Stimulated activated naive CD8-positive, alpha-beta T cell treated with anti-CD3 and anti-CD28 coated beads, Interleukin-15, Interleukin-2, amounts not matched to agents 100 U/mL and 50 U/mL, for 24 hours (primary cell): ENCODE measurements at places on chromosomes 12 and 14.
A peak's percentile ranks its signal among the peaks of the same experiment; 100 is the strongest.

GRCh38 chr14:100056964-100057795 is 8.0 kb upstream of the EVL start:
- DNase-seq: no peak

GRCh38 chr12:76041406-76041805 is 9.8 kb upstream of the PHLDA1 start:
- DNase-seq: no peak

- no peak for DNase-seq
Measured at GRCh38 chr12:100959481-100959880, 164.9 kb downstream of the ANO4 start.

DNA sequence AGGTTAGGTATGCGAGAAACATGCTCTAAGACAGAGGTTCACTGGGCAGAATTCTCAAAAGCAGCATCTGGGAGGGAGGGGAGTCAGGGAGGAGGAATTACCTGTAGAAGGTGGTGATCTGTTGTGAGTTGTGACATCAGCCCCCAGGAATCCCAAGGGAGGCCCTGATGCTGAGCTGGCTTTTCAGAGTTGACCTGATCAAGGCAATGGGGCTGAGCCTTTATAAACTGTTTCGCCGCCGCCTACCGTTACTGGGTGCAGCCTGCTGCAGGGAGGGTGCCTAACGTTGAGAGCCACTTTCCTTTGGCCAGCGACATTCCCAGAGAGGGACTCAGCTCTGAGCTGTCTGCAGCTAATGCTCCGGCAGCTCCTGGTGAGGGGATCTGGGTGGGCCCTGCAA is 257.9 kb upstream of the TMEM132C start:
- no peak for DNase-seq

- DNase-seq: no peak
Measured at GRCh38 chr12:116418551-116418950, 140.6 kb upstream of the MAP1LC3B2 start.

GRCh38 chr14:61051051-61051450 is 70.0 kb downstream of the SLC38A6 start:
- DNase-seq: no peak

- DNase-seq: no peak
Measured at GRCh38 chr14:44804391-44804790, 157.4 kb downstream of the KLHL28 start.

DNA sequence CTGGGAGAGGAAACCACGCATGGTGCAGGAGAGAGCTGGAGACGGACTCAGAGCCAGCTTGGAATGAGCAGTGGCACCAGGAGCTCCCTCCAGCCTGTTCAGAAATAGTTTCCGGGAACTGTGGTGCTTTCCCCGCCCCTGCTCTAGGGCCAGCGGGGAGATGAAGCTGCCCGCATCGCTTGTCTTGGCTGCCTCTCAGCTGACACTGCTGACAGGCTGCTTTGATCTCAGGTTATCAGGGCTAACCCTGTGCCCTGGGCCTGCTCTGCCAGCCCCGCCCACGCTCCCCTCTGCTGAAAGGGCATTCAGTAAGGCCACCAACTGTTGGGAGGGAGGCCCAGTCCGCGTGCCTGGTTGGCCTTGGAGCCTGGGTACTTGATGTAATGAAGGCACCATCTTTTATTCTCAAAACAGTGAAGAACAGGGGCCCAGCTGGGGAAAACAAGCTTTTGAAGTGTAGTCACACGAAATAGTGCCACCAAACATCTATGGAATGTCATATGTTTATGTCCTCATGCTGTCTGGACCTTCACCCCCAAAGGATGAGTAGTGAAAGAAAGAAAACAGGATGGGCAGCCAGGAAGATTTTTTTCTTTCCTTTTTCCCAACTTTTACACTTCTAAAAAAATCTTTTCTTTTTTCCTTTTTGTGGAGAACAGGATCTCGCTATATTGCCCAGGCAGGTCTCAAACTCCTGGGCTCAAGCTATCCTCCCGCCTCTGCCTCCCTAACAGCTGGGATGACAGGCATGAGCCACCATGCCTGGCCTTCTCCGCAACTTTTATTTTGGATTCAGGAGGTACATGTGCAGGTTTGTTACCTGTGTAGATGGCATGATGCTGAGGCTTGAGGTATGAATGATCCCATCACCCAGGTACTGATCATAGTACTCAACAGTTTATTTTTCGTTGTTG is 115.9 kb upstream of the TBX3 start:
- DNase-seq: no peak

DNA sequence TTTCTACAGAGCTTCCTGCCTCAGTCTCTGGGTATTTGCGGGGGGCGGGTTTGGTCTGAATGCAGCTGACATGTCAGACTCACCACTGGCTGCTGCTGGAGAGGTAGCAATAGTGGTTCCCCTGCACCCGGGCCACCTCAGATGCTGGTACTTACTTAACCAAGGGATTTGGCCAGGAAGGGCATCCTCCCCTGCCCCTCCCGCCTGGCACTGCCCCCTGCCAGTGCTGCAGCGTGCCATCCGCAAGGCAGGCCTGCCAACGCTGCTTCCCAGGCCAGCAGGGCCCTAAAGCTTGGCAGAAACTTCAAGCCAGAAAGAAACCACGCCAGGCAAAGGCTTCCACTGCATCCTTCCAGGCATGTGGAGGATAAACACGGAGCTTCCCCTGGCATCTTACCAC is 22.1 kb downstream of the RAB35 start:
- no peak for DNase-seq

DNA sequence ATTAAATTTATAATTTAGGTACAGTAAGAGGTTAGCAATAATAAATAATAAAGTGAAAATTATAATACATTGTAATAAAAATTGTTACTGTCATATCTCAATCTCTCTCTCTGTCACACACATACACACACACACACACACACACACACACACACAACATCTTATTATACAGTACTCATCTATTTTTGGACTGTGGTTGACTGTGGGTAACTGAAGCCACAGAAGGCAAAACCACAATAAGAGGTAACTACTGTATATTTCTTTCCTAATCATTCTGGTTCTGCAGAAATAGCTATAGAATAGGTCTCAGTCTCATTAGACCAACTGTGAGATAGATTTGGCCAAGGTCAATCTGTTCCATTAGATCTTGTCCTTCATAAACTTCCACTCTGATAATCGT is 33.1 kb upstream of the PTPRO start:
- DNase-seq: no peak

DNA sequence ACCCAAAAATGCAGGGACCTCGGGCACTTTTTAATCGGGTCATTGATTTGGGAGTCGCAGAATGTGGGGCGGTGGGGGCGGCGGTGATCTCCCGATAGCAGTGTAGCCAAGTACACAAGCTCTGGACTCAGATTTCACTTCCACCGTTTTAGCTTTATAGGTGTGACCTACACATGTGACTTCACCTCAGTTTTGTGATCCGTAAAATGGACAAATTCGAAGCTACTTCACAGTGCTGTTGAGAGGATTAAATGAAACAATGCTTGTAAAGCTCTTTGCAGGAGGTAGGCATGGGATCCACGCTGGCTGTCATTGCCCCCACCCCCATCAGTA is 478 bp downstream of the RITA1 start:
- no peak for DNase-seq

DNA sequence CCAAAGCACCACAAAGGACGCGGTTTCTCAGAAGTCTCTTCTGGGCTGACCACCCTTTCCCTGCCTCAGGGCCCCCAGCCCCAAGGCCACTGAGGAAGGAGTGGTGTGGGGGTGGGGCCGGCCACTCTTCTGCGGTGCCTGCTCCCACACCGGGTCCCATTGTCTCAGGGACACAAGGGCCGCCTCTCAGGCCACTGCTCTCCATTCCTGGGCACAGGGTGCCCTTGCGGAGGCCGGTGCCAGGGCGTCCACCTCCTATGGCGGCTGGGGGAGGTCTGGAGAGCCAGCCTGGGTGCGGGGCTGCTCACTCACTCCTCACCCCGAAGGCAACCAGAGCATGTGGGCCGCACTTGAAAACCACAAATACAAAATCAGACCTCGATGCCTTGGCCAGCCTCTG is 44.1 kb downstream of the PRIMA1 start:
- no peak for DNase-seq

- peak; percentile 48 for DNase-seq
Measured at GRCh38 chr12:56565510-56566101, 44.0 kb downstream of the RBMS2 start.

GRCh38 chr12:12032260-12032791 is 38.4 kb upstream of the BCL2L14 start:
- peak; percentile 19 for DNase-seq

GRCh38 chr12:23767834-23768233 is 181.6 kb downstream of the SOX5 start:
- no peak for DNase-seq

DNA sequence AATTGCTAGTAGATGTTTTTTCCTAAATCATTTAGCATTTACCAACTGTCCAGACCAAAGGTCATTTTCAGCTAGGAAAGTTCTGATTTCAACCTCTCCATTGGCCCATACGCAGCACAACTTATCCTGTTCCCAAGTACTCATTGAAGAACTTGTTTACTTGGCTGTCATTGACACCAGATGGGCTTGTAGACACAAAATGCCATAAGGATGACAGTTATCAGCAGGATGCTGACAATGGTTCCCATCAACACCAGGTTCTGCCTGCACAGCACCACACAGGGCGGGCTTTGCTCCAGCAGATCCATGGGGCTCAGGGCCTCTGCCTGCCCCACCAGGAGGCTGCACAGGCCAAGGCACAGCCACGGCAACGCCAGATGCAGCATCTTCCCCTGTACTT is 36.5 kb upstream of the TMPRSS12 start:
- no peak for DNase-seq

DNA sequence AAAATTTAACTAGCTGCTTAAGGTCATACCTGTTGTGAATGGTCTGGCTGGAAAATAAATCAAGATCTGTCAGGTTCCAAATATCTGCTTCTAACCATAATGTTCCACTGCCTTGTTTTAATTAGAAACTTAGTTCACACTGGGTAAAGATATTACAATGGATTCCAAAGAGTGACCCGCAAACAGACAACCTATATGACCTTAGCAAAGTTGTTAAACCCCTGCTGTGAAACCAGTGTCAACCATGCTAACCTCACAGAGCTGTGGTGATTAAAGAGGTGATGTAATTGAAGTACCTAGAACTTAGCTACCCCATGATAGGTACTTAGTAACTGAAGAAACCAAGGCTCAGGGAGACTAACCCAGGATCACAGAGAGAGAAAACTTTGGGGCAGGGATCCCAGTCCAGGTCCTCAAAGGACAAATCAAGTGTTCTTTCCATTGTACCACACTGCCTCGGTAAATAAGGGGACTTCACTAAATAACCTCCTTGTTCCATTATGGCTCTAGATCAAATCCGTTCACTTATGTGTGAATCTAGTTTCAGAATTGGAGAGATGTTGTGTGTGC is 2.2 kb downstream of the GUCY2C start:
- DNase-seq: no peak

GRCh38 chr12:95201056-95201670 is 16.1 kb downstream of the FGD6 start:
- DNase-seq: no peak

- DNase-seq: peak; percentile 23
Measured at GRCh38 chr14:99602054-99602787, 1.8 kb downstream of the CCDC85C start.

- DNase-seq: no peak
Measured at GRCh38 chr14:27390155-27390554, 792.3 kb upstream of the NOVA1 start.

DNA sequence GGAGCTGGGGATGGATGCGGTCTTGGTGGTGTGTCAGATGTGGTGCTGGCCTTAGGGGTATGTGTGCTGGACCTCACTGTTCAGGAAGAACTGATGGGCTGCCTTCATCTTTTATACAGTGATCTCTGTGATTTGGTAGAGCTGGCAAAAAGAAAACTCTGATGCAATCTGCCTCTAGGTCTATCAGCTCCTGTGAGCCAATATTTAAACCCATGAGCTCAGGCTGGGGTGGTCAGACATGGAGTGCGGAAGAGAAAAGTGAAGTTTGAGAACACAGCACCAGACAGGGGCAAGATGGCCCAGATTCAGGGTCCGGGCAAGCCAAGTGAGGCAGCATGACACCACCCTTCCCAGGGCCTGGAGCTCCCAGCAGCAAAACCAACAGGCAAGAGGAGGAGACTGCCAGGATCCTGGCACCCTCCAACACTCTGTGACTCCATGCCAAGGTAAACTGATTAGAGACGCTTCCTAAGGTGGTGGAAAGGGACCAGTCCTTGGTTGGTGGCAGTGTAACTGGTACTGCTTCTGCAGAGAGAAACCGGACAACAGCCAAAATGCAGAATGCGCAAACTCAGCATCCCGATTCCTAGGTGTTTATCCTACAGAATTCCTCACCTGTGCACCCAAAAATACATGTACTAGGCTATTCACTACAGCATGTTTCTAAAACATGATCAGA is 82.3 kb downstream of the CHGA start:
- no peak for DNase-seq

GRCh38 chr14:34334329-34334728 is 127.7 kb downstream of the SPTSSA start:
- DNase-seq: no peak

GRCh38 chr12:46109343-46110222 is 119.2 kb upstream of the SCAF11 start:
- no peak for DNase-seq

- peak; percentile 79 for DNase-seq
Measured at GRCh38 chr12:47819896-47820630, at the start of gene HDAC7. Gene HDAC7, minus strand, starts transcription at chr12:47819903. Its CDS starts 118 bp downstream, at chr12:47819785.
